ENCODE measurements at places on chromosomes 12 and 14. TPM values are rescaled to one million over a fixed set of nuclear protein-coding genes. Genes with fewer than 3 reads are reported as not detected.

The TAS2R10 gene
- total RNA-seq, result 0.87 TPM

The CD69 gene
- total RNA-seq, result not detected

The EXD2 gene
- total RNA-seq, result 16.6 TPM

The DEPDC4 gene
- 0.75 TPM for total RNA-seq

The GLI1 gene
- 0.31 TPM for total RNA-seq

The ACTR10 gene
- 55.4 TPM for total RNA-seq

The SERPINA10 gene
- not detected for total RNA-seq

The OR6C68 gene
- total RNA-seq, result not detected

The MYF5 gene
- not detected for total RNA-seq
